ENCODE measurements at places on chromosomes 12 and 14. TPM values are rescaled to one million over a fixed set of nuclear protein-coding genes. Genes with fewer than 3 reads are reported as not detected.

DNA sequence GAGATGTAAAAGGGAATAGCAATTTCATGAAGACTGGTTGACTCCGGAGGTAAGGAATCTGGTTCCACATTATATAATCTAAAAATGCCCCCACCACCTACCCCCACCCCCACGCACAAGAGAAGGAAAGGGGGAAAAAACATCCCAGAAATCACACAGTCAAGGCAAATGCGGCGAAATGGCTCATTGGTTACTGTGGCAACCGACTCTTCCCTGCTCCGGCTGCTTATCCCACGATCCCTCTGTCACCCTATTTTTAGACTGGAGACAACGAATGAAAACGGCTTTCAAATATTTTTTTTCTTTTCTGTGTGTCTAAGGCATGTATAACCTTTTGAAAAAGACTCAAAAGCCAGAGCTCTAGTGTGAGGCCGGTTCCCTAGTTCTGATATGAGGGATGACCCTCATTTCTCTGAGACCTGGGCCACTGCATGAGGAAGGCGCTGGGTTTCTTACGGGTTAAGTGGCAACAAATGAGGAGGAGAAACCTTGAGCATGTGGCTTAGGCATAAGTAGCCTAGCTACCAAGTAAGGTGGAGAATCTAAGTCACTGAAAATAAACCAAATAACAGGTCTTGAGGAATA lies 148.3 kb upstream of the GRIN2B start:
- no peak for DNase-seq

DNA sequence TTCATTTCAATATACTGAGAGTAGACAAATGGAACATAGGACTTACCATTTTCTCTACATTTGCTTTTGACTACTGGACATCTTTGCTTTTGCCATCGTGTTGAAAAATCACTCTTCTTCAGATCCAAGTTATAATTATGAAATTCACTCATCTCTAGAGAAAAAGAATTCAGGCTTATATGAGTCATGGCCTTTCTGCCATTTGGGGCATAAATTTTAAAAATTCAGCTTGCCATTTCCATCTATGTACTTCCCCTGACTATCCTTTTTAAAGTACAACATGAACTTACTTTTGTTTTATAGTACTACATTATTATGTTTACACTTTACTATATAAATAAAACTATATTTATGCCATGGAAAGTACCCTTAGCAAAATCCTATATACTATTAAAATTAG lies 3.0 kb downstream of the KLRK1 start:
- DNase-seq: no peak

DNA sequence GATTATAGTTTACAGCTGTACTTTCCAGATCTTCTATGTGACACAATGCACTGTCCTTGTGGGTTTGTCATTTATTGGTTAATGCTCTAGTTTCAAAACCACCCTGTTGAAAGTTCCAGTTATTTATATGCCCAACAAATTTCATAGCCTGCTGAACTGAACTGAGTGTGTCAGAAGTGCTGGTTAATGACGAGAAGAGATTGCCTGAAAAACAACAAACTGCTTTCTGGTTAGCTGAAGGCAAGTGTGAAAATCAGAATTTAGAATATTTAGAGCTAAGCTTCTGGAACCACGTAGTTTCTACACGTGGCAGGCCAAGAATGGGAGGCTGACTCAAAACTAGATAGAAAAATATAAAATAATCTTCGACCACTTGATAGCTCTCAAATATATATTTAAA lies 19.1 kb upstream of the RIN3 start:
- no peak for DNase-seq

DNA sequence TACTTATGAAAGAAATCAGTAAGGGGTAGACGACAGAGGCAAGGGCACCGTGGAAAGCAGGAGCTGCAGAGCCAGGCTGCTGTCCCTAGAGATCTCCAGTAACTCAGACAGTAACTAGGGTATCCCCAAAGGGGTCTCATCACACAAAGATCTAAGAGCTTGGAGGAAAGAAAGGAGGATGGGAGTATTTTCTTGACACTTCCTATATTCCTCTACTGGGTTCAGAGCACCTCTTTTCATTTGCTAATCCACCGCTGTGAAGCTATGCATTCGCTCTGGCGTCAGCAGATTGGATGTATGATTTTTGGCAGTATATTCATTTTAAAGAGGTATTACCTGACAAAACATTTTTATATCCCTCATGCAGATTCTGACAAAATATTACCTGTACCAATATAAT lies 12.6 kb downstream of the USP44 start:
- DNase-seq: no peak

DNA sequence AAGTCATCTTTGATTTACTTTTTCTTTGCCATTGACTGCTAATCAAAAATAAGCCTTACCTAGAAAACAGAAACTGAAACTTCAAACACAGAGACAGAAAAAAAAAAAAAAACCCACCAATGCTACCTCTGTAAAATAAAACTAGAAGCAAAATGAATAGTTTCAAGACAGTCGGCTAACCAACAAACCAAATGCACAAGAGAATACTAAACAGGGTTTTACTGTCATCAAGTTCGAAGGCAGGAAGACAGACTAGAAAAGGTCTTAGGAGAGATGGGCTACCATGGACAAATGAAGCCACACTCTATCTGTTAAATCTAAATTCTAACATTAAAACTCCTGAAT lies 59.5 kb downstream of the SEL1L start:
- DNase-seq: no peak

DNA sequence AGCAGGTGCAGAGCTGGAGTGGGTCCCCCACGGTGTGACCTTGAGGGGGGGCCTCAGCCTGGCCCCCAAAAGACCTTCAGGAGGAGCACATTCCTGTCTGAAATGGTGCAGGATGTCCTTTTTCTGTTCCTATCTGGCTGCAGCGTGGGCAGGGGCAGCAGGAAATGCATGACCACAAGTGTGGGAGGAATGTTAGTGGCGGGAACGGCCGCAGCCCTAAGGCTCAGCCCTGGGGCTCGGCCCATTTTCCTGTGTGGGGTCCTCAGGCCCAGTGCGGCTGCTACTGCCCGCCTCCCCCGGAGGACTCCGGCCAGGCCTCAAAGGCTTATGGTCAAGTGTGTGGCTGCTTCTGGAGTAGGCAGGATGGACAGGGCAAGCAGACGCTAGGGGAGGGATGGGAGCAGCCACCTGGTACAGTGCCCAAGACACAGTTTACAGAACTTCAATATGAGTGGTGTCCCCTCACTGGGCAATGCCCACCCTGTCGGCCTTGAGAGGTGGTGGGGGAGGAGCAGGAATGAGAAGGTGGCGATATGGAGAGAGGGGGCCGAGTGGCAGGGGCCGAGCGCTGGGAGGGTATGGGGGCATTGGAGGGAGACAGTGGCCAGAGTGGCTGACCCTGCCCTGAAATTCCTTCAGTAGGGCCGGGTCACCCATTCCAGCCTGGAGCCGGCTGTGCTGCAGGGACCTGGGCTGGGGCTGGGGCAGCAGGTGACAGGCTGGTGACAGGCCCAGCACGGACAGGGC lies 137.4 kb downstream of the CALM1 start:
- no peak for DNase-seq

DNA sequence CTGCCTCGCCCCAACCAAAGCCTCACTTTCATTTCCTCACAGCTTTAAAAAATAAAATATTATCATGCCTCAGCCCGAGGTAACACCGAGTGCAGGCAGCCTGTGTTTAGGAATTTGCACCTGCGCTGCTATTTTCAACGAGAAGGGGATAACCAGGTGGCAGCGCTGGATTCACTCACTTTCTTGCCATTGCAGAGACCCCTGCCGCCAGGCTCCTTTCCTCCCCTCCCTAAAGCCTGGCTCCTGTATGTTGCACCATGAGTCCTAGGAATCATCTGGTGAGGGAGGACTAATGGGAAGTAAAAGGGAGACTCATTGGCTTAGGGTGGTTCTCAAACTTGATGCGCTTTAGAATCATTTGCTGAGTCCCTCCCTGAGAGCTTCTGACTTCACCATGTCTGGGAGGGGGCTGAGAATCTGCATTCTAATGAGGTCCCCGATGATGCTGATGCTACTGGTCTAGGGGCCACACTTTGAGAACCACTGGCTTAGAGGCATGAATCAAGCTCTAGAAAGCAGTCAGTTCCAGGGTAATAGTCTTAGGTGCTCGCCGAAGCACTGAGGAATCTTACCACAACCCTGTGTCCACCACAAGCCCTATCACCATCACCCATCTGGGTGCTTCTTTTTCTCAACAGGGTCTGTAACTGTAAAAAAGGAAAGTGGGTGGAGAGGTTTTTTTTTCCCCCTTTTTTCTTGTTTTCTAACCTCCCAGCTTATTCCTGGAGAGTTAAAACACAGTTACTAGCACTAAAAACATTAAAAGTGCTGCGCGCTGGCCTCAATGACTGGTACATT lies 83.8 kb downstream of the SLC38A1 start:
- DNase-seq: no peak

DNA sequence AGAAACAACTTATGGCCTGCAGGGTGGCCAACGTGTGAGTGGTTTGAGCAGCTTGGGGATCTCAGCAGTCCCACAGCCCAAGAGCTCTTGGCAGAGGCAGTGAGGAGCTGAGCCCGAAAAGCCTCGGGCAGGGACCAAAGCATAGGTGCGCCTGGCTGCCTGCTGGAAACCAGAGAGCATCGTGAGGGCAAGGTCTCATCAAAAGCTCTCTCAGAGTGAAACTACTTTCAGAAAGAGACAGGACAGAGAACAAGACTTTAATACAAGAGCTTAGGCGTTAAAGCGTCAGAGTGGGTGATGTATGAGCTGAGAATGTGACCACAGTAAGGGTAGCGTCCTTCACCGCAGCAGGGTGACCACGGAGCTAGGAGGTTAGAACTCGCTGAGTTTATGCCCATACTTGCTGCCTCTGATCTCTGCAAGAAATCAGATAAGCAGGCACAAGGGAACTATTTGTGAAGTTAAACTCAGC lies 30.8 kb downstream of the LGMN start:
- no peak for DNase-seq

DNA sequence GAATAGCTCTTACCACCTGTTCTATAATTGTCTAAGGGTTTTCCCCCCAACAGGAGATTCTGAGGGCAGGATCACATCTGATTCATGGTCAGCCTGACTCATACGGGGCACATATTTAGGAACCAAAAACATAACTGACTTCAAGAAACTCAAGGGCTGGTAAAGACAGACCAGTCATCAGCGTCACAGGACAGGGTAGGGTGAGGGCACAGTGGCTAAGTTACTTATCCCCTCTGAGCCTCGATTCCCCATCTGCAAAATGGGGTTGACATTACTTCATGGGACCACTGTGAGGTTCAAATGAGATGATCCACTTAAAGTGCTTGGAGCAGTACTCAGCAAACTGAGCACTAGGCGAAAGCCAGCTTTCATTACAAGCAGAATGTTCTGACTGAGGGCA lies 606 bp downstream of the CINP start:
- no peak for DNase-seq

DNA sequence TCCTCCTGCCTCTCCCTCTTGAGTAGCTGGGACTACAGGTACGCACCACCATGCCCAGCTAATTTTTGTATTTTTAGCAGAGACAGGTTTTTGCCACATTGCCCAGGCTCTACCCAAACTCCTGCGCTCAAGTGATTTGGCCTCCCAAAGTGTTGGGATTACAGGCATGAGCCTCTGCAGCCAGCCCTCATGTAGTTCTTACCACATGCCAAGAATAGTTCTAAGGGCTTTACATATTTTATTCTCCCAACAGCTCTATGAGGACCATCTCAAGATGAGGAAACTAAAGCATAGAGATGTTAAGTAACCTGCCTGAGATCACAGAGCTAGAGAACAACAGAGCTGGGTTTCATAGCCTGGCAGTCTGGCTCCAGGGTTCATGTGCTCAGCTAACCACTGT lies 37.9 kb upstream of the ALDH2 start:
- no peak for DNase-seq

B3GNT4 gene
- total RNA-seq: 0.23 TPM

SLC25A47 gene
- total RNA-seq: not detected

PTGES3 gene
- total RNA-seq: 210 TPM

L3HYPDH gene
- 21.2 TPM for total RNA-seq

All from left lung (tissue), 14 donors.